ENCODE measurements at places on chromosomes 13 and 19.

- H3K27ac ChIP-seq = peak overlapping the region; percentile 99
- H3K4me1 ChIP-seq = peaks cover 76% of the 10 kb centered on the region
- DNase-seq = no peak
- H3K4me3 ChIP-seq = peak overlapping the region; percentile 93
- H3K36me3 ChIP-seq = peaks cover 3% of the 10 kb centered on the region
Observed at GRCh38 chr19:2048104-2048958, 2.7 kb downstream of the MKNK2 start.

GRCh38 chr19:8004723-8005513 is 523 bp downstream of the ELAVL1 start:
- H3K4me1 ChIP-seq = peaks cover 49% of the 10 kb centered on the region
- DNase-seq = no peak
- no peaks in the 10 kb centered on the region for H3K36me3 ChIP-seq
- H3K27me3 ChIP-seq = no peaks in the 10 kb centered on the region

GRCh38 chr19:44346556-44346955 is 9.9 kb downstream of the ZNF112 start:
- H3K4me1 ChIP-seq = no peaks in the 10 kb centered on the region
- DNase-seq = no peak
- no peaks in the 10 kb centered on the region for H3K36me3 ChIP-seq

DNA sequence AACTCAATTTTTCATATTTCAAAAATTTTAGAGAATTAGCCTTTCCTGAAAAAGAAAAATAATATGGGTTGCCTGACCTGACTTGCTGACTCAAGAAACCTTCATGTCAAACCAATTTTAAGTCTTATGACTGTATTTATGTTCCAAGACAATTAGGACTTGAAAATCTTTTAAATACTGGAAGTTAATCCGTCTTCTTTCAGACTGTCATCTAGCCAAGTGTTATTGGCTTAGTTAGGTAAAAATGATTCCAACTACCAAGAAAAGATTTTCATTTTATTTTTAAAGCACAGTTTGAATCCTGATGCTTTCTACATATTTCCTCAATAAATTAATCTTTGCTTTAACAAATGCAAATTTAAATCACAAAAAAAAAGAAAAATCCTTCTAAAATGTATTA is 337.6 kb downstream of the SLITRK6 start:
- H3K4me1 ChIP-seq = no peaks in the 10 kb centered on the region
- no peak for DNase-seq
- H3K4me3 ChIP-seq = no peak overlapping the region
- no peaks in the 10 kb centered on the region for H3K27me3 ChIP-seq

DNA sequence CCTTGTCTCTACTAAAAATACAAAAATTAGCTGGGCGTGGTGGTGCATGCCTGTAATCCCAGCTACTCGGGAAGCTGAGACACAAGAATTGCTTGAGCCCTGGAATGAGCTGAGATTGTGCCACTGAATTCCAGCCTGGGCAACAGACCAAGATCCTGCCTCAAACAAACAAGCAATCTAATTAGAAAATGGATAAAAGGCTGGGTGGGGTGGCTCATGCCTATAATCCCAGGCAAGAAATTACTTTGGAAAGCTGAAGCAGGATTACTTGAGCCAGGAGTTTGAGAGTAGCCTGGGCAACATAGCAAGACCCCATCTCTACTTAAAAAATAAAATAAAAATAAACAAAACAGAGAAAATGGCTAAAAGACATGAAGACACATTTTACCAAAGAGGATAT is 77.0 kb downstream of the CAB39L start:
- no peaks in the 10 kb centered on the region for H3K27me3 ChIP-seq
- no peak overlapping the region for H3K4me3 ChIP-seq
- no peak for DNase-seq
- H3K27ac ChIP-seq = no peak overlapping the region
- no peaks in the 10 kb centered on the region for H3K36me3 ChIP-seq
- H3K4me1 ChIP-seq = no peaks in the 10 kb centered on the region

DNA sequence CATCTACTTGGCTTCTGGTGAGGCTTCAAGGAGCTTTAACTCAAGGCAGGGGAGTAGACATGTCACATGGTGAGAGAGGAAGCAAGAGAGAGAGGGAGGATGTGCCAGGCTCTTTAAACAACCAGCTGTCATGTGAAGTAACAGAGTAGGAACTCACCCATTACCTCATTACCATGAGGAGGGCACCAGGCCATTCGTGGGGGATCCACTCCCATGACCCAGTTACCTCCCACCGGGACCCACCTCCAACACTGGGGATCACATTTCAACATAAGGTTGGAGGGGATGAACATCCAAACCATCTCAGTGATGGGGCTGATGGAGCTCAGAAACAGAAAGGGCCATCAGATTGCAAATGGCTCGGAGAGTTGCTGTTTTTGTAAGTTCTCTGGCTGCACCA is 12.9 kb downstream of the VSTM2B start:
- H3K36me3 ChIP-seq = no peaks in the 10 kb centered on the region
- H3K27ac ChIP-seq = no peak overlapping the region
- H3K4me1 ChIP-seq = no peaks in the 10 kb centered on the region
- DNase-seq = no peak

DNA sequence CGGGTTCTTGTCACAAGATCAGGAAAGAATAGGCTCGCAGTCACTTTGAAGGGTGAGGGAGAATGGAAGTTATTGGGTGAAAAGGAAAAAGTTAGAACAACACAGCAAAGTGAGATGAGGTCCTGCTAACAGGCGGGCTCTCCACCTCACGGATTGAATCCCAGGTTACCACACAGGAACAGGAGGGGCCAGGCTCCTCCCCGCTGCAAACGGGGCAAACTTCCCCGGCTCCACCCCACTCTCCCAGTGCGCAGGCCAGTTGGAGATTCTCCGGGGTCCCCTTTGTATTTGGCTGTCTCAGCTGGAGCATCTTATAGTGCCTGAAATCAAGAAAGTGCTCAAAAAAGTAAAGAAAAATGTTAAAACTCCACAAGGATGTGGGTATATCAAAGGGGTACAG is 78.3 kb upstream of the IPO5 start:
- no peak overlapping the region for H3K4me3 ChIP-seq
- H3K27ac ChIP-seq = no peak overlapping the region
- no peaks in the 10 kb centered on the region for H3K27me3 ChIP-seq
- DNase-seq = no peak
- no peaks in the 10 kb centered on the region for H3K36me3 ChIP-seq
- H3K4me1 ChIP-seq = no peaks in the 10 kb centered on the region

GRCh38 chr13:33184112-33184490 is 101.5 kb downstream of the STARD13 start:
- no peaks in the 10 kb centered on the region for H3K4me1 ChIP-seq
- H3K4me3 ChIP-seq = no peak overlapping the region
- DNase-seq = no peak
- no peaks in the 10 kb centered on the region for H3K36me3 ChIP-seq
- no peaks in the 10 kb centered on the region for H3K27me3 ChIP-seq
- H3K27ac ChIP-seq = no peak overlapping the region

GRCh38 chr19:47253467-47253881 is 2.9 kb upstream of the CCDC9 start:
- H3K27ac ChIP-seq = no peak overlapping the region
- no peaks in the 10 kb centered on the region for H3K36me3 ChIP-seq
- DNase-seq = no peak
- no peak overlapping the region for H3K4me3 ChIP-seq
- no peaks in the 10 kb centered on the region for H3K27me3 ChIP-seq
- H3K4me1 ChIP-seq = no peaks in the 10 kb centered on the region

GRCh38 chr13:94345374-94346195 is 133.9 kb downstream of the DCT start:
- no peaks in the 10 kb centered on the region for H3K27me3 ChIP-seq
- H3K36me3 ChIP-seq = no peaks in the 10 kb centered on the region
- DNase-seq = no peak
- no peak overlapping the region for H3K4me3 ChIP-seq
- H3K4me1 ChIP-seq = no peaks in the 10 kb centered on the region

- H3K27ac ChIP-seq = peak overlapping the region; percentile 91
- no peaks in the 10 kb centered on the region for H3K27me3 ChIP-seq
- no peaks in the 10 kb centered on the region for H3K36me3 ChIP-seq
- no peak overlapping the region for H3K4me3 ChIP-seq
- no peak for DNase-seq
- peaks cover 59% of the 10 kb centered on the region for H3K4me1 ChIP-seq
Observed at GRCh38 chr19:5960005-5961001, 17.6 kb downstream of the RANBP3 start.

- DNase-seq = no peak
- H3K36me3 ChIP-seq = no peaks in the 10 kb centered on the region
- H3K27me3 ChIP-seq = no peaks in the 10 kb centered on the region
- no peak overlapping the region for H3K27ac ChIP-seq
Observed at GRCh38 chr13:73335210-73335609, 276.4 kb downstream of the KLF5 start.

- no peak overlapping the region for H3K4me3 ChIP-seq
- no peak overlapping the region for H3K27ac ChIP-seq
- DNase-seq = no peak
Observed at GRCh38 chr19:48560095-48560530, 8.1 kb downstream of the SULT2B1 start.

All from right lobe of liver (tissue), 6 donors.